Lower lobe of right lung (tissue), 2 donors: ENCODE measurements at places on chromosomes 5 and 9. TPM values are rescaled to one million over a fixed set of nuclear protein-coding genes. Genes with fewer than 3 reads are reported as not detected.

Gene INSL6
- total RNA-seq: not detected

Gene DOCK2
- 108 TPM for total RNA-seq

Gene DMAC1
- total RNA-seq: 40.8 TPM

Gene FBP1
- total RNA-seq: 527 TPM

Gene CCL27
- total RNA-seq: not detected

Gene CD74
- total RNA-seq: 4,221 TPM

Gene GAS1
- 17.3 TPM for total RNA-seq

Gene F2RL2
- total RNA-seq: not detected

Gene DMGDH
- 1.3 TPM for total RNA-seq

Gene MLANA
- total RNA-seq: not detected

Gene TMEM38B
- total RNA-seq: 10.9 TPM
